ENCODE measurements at places on chromosomes 13 and 19. TPM values are rescaled to one million over a fixed set of nuclear protein-coding genes. Genes with fewer than 3 reads are reported as not detected.

GRCh38 chr19:28066161-28066560 lies 1146.8 kb downstream of the UQCRFS1 start:
- DNase-seq, result no peak

GRCh38 chr13:81184556-81185265 lies 843.8 kb upstream of the SPRY2 start:
- DNase-seq, result no peak

DNA sequence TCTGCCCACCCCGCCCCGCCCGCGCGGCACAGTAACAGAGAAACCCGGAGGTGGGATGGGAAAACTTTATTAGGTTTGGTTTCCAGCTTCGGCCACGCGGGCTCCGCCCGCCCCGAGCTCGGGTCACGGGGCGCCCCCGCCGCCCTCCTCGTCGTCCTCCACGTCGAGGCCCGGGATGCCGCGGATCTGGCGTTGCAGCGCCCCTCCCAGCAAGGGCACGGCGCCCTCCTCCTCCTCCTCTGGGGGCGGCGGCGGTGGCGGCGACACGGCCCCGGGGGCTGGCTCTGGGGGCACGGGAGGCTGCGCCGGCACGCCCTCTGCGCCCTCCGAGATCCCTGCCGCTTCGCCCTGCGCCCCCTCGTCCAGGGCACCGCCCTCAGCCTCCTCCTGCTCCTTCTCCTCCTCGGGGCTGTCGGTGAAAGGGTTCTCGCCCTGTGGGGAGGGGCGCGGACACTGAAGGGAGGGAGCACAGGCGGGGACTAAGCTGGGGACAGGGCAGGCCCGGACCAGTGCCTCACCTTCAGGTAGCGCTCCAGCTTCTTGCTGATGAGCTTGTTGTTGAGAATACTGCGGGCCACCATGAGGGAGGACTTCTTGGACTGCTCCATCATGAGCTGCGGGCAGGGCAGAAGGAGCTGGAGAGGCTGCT lies 536 bp upstream of the AKAP8 start:
- no peak for DNase-seq

DNA sequence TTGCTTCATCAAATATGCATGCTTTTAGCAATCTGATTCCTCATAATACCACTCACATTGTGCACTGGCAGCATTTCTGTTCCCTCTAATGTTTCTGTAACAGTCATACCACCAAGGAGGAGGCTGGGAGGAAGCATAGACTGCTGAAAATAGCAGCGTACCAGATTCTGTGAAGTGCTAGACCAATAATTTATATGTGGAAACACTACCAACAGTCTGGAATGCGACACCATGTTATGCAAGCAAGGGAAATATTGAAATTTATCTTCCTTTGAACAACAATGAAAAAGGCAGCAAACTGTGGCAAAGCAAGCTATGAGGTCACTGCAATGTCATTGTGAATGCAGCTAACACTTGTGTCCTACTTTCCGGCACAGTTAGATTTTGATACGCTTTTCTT lies 1388.0 kb downstream of the EFNB2 start:
- no peak for DNase-seq

- no peak for DNase-seq
These were observed 63.5 kb downstream of the COLGALT1 start for GRCh38 chr19:17618936-17619335.

DNA sequence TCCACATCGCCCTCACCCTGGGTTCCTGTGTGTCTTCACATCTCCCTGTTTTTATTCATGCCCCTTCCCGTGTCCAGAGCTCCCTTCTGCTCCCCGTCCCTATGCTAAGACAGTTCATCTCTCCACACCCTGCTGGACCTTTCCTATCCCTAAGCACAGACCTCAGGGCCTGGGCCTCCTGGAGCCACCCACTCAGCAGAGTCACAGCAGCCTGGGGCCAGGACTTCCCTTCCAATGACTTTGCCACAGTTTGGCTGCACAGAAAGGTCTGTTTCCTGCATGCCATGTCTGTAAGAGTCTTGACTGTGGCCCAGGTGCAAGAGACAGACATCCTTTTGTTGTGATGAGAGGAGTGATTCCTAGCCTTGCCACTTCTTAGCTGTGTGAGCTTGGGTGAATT lies 470.7 kb downstream of the TSHZ3 start:
- no peak for DNase-seq

- no peak for DNase-seq
These were observed at the start of gene FPR1 for GRCh38 chr19:51751655-51752054. FPR1 (minus strand) TSS chr19:51751878; CDS start chr19:51746994, 4,884 bp downstream.

The NFIC gene
- 72.3 TPM for polyA plus RNA-seq

GRCh38 chr19:3538258-3538929 lies 580 bp upstream of the TEKTIP1 start:
- DNase-seq, result no peak

The OLFM2 gene
- polyA plus RNA-seq, result 29.8 TPM

The BRCA2 gene
- polyA plus RNA-seq, result 13.5 TPM

Data from right lung (tissue), 10 donors.